ENCODE measurements at places on chromosomes 13 and 19.

DNA sequence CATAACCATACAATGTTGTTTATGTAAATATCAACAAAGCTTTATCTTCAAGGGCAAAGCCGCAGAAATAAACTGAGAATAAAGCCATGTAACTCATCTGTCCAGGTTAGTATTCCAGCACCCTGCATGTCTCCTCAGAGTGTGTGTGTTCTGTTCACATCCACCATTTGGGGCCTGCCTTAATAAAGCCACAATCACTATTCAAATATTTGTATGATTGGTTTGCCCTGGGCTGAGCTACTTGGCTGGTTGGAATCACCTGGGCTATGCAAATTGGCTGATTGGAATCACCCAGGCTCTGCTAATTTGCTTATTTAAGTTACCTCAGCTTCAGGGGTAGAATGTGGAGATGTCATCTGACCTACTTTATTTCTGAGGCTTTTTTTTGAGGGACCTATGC, 42.4 kb upstream of the ZNF737 start:
- no peak for DNase-seq

DNA sequence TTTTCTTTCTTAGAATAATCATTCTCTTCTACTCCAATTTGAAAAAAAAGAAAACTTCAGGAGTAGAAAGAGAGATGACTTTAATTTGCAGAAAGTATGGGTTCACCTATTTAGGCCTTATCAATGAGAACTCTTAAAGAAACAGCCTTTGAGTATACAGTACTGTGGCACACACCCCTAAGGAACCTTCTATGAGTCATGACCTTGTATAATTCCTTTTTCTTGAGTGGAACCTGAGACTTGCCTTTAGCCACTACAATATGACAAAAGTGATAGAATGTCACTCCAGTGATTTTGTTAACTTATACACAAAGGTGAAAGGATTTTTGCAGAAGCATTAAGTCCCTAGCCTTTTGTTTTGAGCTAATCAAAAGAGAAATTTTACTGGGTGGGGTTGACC, 58.7 kb downstream of the ITGBL1 start:
- no peak for DNase-seq

- DNase-seq: no peak
These were observed 33.2 kb downstream of the RAB20 start for GRCh38 chr13:110528371-110528770.

- no peak for DNase-seq
These were observed 3.1 kb downstream of the ACTL9 start for GRCh38 chr19:8695501-8695900.

Data from AG04449 (cell line).